ENCODE measurements at places on chromosomes 11 and 22.

DNA sequence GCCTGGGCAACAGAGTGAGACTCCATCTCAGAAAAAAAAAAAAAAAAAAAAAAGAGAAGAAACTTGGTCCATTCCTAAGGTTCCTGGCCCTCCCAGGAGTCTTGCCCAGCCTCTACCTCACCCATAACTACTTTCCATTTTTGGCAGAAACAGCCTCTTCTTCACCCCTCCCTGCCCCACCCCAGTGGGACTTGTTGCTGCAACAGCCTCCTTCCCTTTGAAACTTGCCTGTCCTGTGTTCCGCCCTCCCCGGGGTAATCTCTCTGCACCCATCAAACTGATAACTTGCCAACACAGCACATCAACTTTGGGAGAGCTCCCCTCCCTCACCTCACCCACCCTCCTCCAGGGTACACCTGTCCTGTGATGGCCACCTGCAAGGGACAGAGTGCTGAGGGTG, 10.0 kb upstream of the FAM83F start:
- DNase-seq, result no peak
- H3K4me3 ChIP-seq, result no peak overlapping the region
- peaks cover 13% of the 10 kb centered on the region for H3K4me1 ChIP-seq
- no peak overlapping the region for H3K27ac ChIP-seq
- peaks cover 16% of the 10 kb centered on the region for H3K36me3 ChIP-seq

DNA sequence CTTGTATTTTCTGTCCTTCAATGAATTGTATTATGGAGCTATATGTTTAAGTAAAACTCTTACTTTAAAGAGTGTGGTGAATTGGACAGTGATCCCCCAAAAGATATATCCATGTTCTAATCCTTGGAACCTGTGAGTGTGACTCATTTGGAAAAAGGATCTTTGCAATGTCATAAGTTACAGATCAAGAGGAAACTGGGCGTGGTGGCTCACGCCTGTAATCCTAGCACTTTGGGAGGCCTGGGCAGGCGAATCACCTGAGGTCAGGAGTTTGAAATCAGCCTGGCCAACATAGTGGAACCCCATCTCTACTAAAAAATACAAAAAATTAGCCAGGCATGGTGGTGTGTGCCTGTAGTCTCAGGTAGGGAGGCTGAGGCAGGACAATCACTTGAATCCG, 36.7 kb downstream of the ELF5 start:
- no peak for DNase-seq
- H3K27me3 ChIP-seq, result no peaks in the 10 kb centered on the region
- no peak overlapping the region for H3K4me3 ChIP-seq
- peaks cover 15% of the 10 kb centered on the region for H3K36me3 ChIP-seq
- H3K4me1 ChIP-seq, result no peaks in the 10 kb centered on the region
- no peak overlapping the region for H3K27ac ChIP-seq

DNA sequence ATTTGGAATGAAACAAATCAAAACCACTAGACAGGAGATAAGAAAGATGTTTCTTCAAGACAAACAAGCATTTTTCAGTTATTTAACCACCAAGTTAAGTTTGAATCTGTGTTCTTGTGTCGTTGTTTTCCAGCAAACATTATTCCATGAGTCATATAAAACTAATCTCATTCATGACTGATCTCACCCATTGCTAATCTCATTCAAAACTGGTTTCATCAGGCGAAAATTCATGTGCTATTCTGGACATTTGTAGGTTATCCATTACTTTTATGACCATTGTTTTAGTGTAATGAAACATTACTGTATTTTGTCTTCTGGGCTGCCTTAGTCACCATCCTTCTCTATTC, 221.8 kb downstream of the DDX10 start:
- H3K27ac ChIP-seq, result no peak overlapping the region
- no peaks in the 10 kb centered on the region for H3K36me3 ChIP-seq
- DNase-seq, result no peak
- H3K4me3 ChIP-seq, result no peak overlapping the region
- no peaks in the 10 kb centered on the region for H3K4me1 ChIP-seq

GRCh38 chr11:9438611-9439010, 22.2 kb upstream of the ZNF143 start:
- no peaks in the 10 kb centered on the region for H3K27me3 ChIP-seq
- no peak overlapping the region for H3K4me3 ChIP-seq
- H3K36me3 ChIP-seq, result peaks cover 91% of the 10 kb centered on the region
- H3K27ac ChIP-seq, result no peak overlapping the region
- no peak for DNase-seq

GRCh38 chr22:50179937-50180726, 5.6 kb upstream of the TRABD start:
- peaks cover 22% of the 10 kb centered on the region for H3K27me3 ChIP-seq
- H3K36me3 ChIP-seq, result no peaks in the 10 kb centered on the region
- H3K4me1 ChIP-seq, result peaks cover 5% of the 10 kb centered on the region
- no peak for DNase-seq
- H3K27ac ChIP-seq, result no peak overlapping the region
- no peak overlapping the region for H3K4me3 ChIP-seq

- H3K36me3 ChIP-seq, result no peaks in the 10 kb centered on the region
- no peak overlapping the region for H3K4me3 ChIP-seq
- H3K4me1 ChIP-seq, result no peaks in the 10 kb centered on the region
- no peak overlapping the region for H3K27ac ChIP-seq
Measured at GRCh38 chr22:32994898-32995297, 63.3 kb downstream of the SYN3 start.

DNA sequence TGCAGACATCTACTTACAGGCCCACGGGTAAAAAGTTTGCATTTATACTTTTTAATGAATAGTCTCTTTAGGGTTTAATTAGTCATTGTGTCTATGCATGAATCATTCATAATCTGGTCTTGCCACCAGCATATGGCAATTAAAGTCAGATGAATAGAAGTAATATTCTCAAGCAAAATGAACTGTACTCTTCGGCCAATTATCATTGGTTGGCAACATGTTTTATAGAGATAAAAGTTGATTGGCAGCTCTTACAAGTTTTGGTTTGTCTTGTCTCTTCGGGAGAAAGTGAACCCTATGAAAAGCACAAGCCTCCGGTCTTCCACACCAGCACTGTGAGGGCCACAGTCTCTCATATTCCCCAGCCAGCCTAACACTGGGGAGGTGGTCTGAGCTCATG, 97.8 kb downstream of the OSBP2 start:
- H3K36me3 ChIP-seq, result no peaks in the 10 kb centered on the region
- no peak for DNase-seq
- H3K4me3 ChIP-seq, result no peak overlapping the region
- no peaks in the 10 kb centered on the region for H3K4me1 ChIP-seq
- no peaks in the 10 kb centered on the region for H3K27me3 ChIP-seq

- H3K27me3 ChIP-seq, result peaks cover 35% of the 10 kb centered on the region
- peak overlapping the region; percentile 30 for H3K4me3 ChIP-seq
- DNase-seq, result no peak
- no peak overlapping the region for H3K27ac ChIP-seq
- H3K4me1 ChIP-seq, result peaks cover 4% of the 10 kb centered on the region
Measured at GRCh38 chr11:107929611-107930200, 1.5 kb downstream of the RAB39A start.

Measured in effector memory CD8-positive, alpha-beta T cell (primary cell).